ENCODE measurements at places on chromosomes 1 and 21. TPM values are rescaled to one million over a fixed set of nuclear protein-coding genes. Genes with fewer than 3 reads are reported as not detected.

GRCh38 chr1:201771466-201771865, 57.5 kb upstream of the IPO9 start:
- no peak for DNase-seq

The USH2A gene
- under 0.01 TPM for total RNA-seq

The CR2 gene
- total RNA-seq: not detected

DNA sequence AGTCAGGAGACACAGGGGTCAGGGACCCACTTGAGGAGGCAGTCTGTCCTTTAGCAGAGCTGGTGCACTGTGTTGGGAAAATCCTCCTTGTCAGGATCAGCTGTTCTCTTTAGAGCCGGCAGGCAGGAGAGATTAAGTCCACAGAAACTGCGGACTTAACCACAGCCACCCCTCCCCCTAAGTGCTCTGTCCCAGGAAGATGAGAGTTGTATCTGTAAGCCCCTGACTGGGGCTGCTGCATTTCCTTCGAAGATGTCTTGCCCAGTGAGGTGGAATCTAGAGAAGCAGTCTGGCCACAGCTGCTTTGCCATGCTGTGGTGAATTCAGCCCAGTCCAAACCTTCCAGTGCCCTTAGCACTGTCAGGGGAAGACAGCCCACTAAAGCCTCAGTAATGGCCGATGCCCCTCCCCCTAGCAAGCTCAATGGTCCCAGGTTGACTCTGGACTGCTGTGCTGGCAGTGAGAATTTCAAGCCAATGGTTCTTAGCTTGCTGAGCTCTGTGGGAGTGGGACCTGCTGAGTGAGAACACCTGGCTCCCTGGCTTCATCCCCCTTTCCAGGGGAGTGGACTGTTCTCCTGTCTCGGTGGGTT, 172.8 kb downstream of the ST6GALNAC3 start:
- no peak for DNase-seq

- DNase-seq: no peak
Observed at GRCh38 chr1:21946836-21947587, 9.9 kb upstream of the HSPG2 start.

The GFI1 gene
- total RNA-seq: under 0.01 TPM

DNA sequence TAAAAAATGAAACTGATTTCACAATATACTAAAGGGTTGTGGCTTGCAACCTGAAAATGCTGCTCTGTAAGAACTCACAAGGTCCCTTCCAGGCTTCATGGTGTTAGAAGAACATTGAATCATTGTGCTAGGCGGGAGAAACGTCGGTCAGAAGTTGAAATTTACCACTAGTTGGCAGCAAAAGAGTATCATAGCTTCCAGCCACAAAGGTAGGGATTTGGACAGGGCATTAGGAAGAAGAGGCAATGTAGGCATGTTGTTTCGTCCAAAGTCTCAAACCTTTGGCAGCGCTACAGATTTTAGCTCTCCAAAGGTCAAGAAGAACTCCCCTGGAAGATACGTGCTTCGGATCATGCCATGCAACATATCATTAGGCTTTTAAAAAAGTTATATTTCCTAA, 62.5 kb upstream of the ZP4 start:
- DNase-seq: no peak

The FALEC gene
- total RNA-seq: not detected

The OLIG1 gene
- total RNA-seq: not detected

DNA sequence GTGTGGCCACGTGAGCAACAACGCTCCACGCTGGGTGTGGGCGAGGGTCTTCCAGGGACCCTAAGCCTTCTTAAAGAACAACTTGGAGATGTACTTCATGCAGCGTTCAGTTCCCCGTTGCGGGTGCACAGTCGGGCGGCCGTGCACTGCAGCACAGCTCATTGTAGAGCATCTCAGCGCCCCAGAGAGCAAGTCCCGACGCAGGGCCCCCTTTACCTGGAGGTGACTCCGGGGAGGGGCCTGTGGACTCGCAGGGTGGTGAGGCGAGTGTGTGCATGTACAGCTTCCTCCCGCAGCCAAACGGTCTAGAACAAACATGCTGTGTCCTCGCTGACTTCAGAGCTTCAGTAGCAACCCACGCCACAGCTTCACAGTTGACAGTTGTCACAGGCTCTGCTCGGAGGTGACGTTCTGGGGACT, 19.5 kb downstream of the RRP1 start:
- no peak for DNase-seq

- DNase-seq: no peak
Observed at GRCh38 chr1:60888126-60888525, 194.2 kb upstream of the NFIA start.

DNA sequence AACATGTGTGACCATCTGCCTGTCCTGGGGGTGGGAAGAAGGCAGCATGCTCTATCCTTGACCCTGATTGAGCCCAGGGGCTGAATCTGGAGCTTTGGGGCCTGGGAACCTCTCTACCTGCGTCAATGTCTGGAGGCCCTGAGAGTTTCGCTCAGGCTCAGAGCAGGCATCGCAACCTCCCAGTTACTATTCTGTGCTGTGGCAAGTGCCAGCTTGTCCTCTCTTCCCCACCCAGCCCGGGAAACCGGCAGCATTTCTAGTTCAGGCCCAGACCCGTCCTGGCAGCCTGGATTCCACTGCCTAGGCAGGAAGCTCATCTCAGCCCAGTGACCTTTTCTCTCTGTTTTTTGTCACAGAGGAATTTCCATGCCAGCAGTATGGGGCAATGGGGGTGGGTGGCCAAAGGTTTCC, 10.0 kb upstream of the IRF6 start:
- no peak for DNase-seq

The OR14K1 gene
- not detected for total RNA-seq

DNA sequence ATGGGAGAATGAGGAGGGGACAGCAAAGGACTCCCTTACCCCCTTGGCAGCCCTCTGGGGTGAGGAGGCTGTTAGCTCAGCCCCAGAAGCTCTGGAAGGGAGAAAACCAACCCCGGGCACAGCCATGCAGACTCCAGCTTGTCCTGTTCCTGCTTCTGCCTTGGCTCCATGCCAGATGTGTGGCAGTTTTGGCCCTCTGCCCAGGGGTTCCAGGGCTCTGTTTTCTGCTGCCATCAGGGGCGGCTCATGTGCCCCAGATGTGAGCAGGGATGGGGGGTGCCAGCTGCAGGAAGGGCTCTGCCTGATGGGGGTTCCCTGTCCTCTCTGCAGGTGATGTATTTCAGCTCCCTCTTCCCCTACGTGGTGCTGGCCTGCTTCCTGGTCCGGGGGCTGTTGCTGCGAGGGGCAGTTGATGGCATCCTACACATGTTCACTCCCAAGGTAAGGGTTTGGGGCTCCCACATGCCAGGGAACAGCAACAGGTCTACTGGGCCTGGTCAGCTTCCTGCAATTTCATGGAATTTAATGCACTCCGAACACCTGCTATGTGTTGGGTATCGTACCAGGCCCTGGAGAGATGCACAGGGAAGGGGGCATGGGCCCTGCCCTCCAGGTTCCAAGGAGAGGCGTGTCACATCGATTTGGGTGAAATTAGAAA, 26.1 kb downstream of the SLC6A17 start:
- DNase-seq: no peak
